Neural progenitor cell (in vitro differentiated cells): ENCODE measurements at places on chromosomes 6 and 20. TPM values are rescaled to one million over a fixed set of nuclear protein-coding genes. Genes with fewer than 3 reads are reported as not detected.

Gene OPN5
- total RNA-seq, result not detected in 2 replicates

Gene PRL
- not detected in 2 replicates for total RNA-seq

DNA sequence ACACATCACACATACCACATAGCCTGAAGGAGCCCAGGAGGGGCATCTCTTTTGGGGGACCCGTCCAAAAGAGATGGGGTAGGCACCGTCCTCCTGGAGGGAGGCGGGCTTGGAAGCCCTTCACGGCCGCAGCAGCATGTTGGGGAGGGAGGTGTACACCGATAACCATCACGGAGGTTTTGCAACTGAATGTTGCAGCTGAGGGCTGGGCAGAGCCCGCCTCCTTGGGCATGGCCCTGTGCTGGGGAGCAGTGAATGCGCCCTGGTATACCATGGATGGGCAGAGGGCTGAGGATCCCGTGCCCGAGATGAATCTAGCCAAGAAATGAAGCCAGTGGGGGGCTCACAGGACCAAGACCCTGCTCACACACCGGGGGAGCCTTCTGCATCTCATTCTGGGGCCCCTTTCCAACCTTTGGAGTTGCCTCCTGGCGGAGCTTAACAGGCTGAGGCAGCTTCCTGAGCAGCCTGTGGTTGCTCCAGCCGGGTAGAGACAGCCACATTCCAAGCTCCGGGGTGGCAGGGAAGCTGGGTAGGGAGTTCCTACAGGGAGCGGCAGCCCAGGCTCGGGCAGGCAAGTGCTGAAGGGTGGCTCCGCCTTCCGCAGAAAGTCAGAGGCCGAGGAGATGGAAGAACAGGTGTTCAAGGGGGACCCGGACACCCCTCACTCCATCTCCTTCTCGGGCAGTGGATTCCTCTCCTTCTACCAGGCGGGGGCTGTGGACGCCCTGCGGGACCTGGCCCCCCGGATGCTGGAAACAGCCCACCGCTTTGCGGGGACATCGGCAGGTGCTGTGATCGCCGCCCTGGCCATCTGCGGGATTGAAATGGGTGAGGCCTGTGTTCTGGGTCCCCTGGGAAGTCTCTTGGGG is at the start of gene PNPLA1:
Gene PNPLA1 (plus strand): TSS at position 227 of the 872 bp plus-strand sequence. CDS start 400 bp downstream, at position 627.
- peak; percentile 16 for DNase-seq

Gene CDK19
- 25.0 and 34.4 TPM in 2 replicates for total RNA-seq

Gene PROKR2
- not detected in 2 replicates for total RNA-seq

DNA sequence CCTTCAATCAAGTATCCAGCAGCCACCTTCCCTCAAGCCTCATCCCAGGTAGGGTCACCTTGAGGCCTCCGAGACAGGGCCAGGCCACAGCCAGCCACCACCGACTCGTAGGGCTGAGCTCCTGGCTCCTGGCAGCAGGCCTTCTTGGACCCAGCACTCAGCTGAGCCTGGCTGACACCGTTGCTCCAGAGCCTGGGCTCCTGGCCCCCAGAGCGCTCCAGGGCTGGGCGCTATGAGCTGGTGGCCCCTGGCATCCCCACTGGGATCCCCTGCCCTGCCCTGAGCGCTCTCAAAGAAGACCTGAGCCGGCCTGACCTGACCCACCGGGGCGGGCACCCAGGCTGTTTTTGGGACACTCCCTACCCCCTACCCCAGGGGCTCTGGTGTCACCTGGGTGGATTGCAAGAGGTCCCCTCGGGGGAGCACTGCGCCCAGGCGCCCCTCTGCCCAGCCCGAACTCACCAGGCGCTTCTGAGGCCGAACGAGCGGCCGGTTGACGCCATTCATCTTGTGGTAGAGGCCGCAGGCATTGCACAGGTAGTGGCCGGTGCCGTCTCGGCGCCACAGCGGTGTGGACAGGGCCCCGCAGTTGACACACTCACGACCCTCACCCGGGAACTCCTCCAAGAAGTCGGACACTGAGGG is 2.7 kb downstream of the GATA5 start:
- DNase-seq, result no peak
